ENCODE measurements at places on chromosomes 6 and 20.

DNA sequence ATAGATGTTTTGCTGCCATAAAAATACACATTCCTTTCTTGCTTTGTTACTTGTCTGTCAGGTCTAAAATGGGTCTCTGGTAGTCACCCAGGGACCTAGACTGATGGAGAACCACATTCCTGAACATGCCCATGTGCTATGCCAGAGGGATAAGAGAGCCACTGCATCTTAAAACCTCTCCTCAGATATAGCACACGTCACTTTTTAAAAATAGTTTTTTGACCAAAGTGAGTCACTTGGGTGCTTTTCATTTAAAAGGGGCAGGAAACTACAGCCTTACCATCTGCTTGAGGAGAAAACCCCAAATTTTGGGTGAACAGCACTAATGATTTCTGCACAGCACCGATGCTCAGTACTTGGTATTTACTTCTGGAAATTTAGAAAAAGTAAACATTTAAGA, 197.8 kb downstream of the OGFRL1 start:
- no peak for DNase-seq

- no peak for DNase-seq
Observed at GRCh38 chr20:37278966-37279590, 10.4 kb upstream of the MANBAL start.

- DNase-seq, result no peak
Observed at GRCh38 chr6:126959765-126960164, 158.7 kb upstream of the RSPO3 start.

- no peak for DNase-seq
Observed at GRCh38 chr20:59207742-59208357, 44.2 kb downstream of the ZNF831 start.

DNA sequence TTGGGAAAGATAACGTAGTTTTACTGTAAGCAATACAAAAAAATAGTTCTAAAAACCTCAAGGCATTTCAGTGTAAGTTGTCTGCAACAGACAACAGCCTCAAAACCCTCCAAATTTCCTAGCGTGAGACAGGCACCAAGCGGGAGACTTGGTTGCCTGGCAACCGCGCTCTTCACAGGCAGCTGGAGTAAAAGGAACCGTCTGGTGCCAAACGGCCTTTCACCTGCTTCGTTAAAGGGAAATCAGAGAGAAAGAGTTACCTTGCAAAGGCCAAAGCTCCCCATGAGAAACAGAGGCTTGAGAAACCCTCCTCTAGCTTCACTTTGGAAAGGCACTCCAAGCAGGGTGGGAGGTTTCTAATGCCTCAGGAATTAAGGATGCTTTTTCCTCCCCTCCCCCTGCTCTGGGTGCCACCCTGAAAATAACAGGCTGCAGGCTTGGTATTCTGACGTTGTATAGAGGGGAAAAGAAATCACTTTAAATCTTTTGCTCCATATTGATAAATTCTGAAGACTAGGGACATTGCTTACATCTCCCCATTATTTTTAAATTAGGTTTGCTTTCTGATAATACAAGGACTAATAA, 129.7 kb upstream of the UFL1 start:
- peak; percentile 88 for DNase-seq

Measured in retina (tissue), 1 donor.